ENCODE measurements at places on chromosomes 13 and 19.

DNA sequence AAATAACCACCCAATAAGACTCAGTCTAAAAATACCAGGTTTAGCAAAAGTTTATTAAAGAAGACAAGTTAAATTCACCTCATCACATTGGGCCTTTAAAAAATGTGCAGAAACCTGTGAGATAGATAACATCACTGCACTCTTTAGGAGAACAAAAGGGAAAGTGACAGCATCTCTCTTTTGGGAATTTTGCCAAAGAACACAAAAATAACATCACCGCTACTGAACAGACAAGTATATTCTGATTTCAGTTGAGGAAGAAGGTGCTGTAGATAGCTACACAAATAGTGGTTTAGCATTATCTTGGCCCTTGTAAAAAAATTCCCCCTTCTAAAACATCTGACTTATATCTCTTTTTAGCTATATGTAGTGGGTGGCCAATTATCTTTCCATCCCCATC lies 244.7 kb downstream of the VWA8 start:
- DNase-seq: no peak

DNA sequence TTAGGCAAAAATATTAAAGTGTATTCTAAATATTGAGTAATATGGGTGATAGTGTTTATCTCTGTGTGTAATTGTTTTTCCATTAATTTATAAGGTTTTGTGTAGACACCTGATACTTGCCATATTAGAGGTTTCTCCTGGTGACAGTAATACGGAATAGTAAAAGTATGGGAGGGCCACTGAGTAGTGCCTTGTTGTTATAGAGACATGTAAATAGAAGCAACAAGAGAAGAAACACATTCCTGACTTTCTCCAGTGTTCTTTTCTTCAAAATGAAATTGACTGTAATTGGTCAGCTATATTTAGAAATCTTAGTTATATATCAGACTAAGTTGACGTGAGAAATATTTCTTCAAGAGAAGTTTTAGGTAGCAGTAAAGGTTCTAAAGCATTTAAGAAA lies 18.5 kb downstream of the RNASEH2B start:
- no peak for DNase-seq

GRCh38 chr13:51739027-51739764 lies 64.8 kb downstream of the DHRS12 start:
- no peak for DNase-seq

- DNase-seq: no peak
These were observed 61.0 kb upstream of the SHISA2 start for GRCh38 chr13:26112843-26113242.

GRCh38 chr13:72686766-72687165 lies 40.7 kb downstream of the MZT1 start:
- no peak for DNase-seq

GRCh38 chr13:26759907-26760831 lies at the start of gene GPR12:
Gene GPR12, minus strand, starts transcription at chr13:26760786. Its CDS starts 959 bp downstream, at chr13:26759827.
- no peak for DNase-seq

DNA sequence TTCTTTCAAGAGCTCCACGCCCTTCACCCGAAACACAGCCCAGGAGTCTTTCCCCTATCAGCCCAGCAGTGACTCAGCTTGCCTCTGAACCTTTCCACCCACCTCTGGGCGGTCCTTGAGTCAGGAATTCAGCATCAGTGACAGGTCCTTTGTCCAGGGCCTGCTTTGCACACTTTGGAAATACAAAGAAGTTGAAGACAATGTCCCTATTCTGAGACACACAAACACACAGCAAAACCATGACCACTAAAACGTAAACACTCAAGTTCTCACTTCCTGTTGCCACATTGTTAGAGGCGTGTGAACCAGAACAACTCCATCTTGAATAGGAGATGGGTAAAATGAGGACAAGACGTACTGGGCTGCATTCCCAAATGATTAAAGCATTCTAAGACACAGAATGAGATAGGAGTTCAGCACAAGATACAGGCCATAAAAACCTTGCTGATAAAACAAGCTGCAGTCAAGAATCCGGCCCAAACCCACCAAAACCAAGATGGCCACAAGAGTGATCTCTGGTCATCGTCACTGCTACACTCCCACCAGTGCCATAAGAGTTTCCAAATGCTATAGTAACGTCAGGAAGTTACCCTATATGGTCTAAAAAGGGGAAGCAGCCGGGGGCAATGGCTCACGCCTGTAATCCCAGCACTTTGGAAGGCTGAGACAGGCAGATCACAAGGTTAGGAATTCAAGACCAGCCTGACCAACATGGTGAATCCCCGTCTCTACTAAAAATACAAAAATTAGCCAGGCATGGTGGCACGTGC lies 49.2 kb upstream of the ATP12A start:
- no peak for DNase-seq

DNA sequence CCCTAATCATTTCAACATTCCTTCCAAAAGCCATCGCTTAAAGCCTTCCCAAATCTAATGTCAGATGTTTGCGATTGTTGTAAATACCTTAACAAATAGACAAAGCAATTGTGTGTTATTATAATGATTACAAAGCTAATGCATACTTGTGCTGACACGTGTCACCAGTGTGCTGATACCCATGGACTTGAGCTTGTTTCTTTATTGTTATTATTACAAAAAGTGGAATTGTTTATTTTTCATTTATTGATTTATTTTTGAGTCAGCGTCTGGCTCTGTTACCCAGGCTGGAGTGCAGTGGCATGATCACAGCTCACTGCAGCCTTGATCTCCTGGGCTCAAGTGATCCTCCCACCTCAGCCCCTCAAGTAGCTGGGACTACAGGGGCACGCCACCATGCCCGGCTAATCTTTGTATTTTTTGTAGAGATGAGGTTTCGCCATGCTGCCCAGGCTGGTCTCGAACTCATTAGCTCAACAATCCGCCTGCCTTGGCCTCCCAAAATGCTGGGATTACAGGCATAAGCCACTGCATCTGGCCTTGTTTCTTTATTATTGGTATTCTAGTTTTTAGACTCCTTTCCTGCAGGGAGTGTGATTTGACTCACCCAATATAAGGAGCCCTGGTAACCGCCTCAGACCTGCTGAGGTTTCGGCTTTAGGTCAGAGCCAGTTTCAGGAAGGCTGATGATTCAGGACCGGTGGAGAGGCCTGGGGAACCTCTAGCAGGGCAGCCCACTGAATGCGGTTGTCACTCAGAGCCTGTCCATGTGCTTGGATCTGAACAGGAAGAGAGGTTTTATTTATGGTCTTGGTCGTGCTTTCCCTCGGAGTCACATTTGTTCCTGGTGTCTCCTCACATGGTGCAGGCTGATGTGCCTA lies 2.1 kb upstream of the FBXO17 start:
- no peak for DNase-seq

DNA sequence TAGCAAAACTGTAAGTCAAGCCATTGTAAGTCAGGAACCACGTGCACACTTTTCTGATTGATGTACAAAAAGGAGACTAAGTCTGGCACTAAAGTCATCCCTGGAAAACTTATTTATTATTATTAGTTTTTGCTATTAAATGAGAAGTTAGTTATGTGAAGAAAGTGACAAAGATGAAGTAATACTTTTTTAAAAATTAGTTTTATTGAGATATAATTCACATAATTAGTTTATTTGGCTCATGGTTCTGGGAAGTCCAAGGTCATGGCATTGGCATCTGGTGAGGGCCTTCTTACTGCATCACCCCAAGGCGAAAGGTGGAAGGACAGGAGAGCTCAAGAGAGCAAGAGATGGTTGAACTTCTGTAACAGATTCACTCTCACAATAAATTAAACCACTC lies 36.9 kb downstream of the GARRE1 start:
- DNase-seq: no peak

GRCh38 chr19:1914826-1915341 lies 9.7 kb downstream of the ADAT3 start:
- no peak for DNase-seq

DNA sequence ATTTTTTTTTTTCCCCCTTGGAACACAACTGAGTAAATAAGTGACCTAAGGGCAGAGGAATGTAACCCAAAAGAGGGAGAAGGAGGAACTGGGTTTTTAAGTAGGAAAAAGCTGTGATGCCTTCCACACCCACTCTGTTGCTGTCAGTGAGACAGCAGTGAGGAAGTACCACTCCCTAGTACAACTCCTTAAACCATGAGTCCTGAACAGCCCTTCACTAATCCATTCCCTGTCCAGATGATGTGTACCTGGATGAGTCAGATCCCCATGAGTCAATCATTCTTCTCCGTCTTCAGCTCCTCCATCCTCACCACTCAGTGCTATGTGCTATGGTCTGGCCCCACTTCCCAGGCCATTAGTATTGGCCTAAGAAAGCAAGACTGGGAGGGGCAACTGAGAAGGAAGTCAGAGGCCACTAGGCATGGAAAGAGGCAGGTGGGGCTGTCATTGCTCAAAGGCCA lies 12.9 kb upstream of the CXCL17 start:
- no peak for DNase-seq

DNA sequence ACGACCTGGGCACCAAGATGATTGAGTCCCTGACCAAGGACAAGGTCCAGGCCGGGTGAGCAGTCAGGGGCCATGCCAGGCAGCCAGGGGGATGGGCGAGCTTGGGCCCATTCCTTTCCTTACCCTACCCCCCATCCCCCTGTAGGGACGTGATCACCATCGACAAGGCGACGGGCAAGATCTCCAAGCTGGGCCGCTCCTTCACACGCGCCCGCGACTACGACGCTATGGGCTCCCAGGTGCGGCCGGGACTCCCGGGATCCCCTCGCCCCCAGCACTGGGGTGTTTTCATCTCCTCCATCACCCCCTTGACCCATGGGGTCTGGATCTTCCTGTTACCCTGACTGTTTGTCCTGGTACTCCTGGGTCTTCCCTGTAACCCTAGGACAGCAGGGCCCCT lies 7.1 kb downstream of the LHB start:
- DNase-seq: no peak

DNA sequence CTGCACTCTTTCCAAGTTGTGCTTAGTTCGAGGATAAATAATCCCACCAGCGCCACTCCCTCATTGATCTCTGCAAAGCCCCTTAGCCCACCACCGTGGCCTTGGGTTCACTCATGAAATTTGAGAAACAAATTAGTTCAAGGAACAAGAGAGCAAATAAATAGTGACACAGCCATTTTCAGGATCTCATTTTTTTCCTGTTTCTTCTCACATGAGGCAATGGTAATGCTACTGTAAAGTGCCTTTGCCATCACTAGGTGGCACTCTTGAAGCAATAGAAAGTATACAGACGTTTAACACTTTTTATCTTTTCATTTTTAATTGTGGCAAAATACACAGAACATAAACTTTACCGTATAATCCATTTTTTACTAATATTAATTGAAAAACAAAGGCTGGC lies 76.8 kb upstream of the ZNF835 start:
- DNase-seq: no peak

DNA sequence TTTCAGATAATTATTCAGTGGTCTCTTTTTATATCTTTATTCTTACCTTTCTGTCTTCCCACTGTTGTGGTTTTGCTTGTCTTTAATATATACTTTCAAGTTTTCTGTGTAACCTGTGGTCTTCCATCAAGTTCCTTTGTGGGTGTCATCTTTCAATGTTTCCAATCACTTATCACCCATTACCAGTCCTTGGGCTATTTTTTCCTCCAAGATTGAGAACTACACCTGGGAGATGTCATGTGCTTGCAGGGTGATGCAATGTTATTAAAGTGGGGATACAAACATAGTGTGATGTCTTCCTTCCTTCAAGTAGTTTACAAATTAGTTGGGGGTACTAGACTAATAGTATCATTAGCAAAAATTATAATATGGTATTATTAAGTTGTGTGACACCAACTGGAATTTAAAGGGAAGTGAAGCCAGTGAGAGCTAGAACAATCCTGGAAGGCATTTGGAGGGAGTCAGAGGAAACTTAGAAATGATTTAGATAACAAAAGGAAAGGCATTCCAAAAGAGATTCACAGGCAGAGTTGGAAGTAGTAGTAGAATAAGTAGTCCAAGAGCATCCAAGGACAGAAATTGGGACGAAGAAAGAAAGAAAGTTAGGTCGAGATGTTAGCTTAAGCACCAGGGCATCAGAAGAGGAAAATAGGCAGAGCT lies 3.4 kb downstream of the FNDC3A start:
- DNase-seq: no peak

- DNase-seq: no peak
These were observed 54.0 kb upstream of the IRS2 start for GRCh38 chr13:109840201-109840892.

DNA sequence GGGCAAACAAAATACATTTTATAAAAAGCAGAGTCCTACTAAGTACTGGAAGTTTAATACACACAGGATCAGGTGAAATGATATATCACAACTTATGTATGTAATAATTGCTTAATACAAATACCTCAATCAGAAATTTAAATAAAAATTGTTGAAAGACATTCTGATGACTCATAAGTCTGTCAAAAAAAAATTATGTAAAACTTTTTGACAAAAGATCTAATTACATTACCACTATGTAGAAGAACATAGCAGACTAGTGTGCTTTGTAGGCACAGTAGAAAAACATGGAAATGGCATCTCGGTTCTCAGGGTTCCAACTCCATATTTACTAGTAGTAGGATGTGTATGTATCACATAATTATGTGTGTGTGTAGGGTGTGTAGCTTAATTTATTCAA lies 156.2 kb downstream of the DNAJC3 start:
- DNase-seq: no peak

DNA sequence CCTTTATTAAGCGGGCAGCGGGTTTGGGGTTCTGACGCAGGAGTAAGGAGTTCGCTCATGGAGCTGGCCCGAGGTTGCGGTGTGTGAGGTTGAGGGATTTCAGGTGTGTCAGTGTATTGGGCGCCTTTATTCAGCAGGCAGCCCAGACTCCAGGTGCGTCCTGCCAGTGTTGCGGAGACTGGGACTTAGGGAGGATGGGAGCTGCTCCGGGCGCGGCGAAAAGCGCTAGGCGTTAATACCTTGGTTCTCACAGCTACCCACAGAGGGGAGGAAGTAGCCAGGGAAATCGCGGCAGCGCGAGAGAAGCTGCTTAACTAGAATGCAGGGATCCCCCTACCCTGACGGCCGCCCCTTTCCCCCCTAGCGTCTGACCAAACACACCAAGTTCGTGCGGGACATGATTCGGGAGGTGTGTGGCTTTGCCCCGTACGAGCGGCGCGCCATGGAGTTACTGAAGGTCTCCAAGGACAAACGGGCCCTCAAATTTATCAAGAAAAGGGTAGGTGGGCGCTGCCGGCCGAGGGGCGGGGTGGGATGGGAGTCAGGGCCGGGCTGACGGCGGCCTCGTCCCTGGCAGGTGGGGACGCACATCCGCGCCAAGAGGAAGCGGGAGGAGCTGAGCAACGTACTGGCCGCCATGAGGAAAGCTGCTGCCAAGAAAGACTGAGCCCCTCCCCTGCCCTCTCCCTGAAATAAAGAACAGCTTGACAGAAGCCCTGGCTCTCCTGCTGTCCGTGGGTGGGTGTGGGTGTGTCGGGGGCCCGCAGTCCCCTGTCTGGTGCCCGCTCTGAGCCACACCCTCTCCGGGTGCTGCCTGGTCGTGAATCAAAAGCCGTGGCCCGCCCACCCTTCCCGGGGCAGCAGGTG lies 1.1 kb downstream of the RPL36 start:
- peak; percentile 48 for DNase-seq
